T-helper 2 cell (primary cell): ENCODE measurements at places on chromosomes 2 and 18.

DNA sequence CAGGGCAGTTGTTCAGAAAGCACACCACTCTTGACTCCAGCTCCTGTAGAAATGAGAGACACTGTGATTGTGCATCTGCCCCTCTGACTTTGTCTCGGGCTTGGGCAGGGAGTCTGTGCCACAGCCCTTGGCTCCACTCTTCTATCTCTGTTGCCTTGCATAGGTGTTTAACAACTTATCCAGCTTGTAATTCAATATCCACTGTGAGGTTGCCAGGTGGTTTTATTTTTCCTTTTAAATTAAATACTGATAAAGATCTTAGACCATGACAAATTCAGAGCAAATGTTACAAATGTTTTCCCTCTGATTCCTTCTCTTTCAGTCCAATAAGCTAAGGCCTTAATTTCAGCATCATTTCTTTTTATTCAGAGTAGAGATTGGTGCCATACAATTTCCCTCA is 421.7 kb downstream of the STK39 start:
- no peak for DNase-seq

DNA sequence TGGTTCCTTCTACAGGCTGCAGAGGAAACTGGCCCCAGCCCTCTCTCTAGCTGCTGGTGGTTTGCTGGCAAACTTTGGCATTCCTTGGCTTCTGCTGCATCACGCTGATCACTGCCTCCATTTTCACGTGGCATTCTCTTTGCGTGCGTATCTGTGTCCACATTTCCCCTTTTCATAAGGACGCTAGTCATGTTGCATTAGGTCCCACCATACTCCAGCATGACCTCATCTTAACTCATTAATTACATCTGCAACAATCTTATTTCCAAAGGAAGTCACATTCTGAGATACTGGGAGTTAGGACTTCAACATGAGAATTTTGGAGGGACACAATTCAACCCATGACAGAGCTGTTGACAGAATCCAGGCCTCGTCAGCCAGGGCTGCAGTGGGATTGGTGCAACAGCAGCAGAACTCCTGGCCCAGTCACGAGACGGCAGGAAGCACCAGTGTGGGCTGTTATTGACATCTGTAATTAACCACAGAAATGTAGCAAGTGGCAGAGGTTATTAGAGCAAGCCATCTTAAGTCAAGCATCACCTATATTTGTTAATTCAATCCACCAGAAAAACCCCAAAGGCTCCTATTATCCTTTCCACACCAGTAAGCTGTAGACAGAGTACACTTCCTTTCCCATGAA is 132.4 kb downstream of the TMEM163 start:
- DNase-seq: no peak

DNA sequence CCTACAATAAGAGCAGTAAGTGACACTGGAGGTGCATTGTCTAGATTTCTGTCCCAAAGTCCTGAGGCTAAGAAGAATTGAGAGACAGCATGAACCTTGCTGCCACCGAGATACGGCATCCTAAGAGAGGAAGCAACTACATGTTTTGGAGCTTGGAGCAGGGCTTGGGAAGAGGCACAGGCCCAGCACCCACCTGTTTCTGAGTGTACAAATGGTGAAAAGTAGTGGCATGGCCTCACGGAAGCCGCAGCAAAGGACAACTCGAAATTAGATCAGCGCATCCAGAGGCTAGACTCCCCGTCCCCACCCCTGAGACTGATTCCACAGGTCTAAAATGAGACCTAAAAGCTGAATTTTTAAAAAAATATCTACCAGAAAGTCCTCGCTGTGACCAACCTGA is 127.5 kb downstream of the PTGR3 start:
- no peak for DNase-seq

- no peak for DNase-seq
These were observed 30.4 kb downstream of the SERTAD2 start for GRCh38 chr2:64623242-64623850.

- no peak for DNase-seq
These were observed 72.7 kb upstream of the UBE2E3 start for GRCh38 chr2:180907731-180908130.

GRCh38 chr2:229980431-229981184 is 58.3 kb downstream of the FBXO36 start:
- peak; percentile 44 for DNase-seq

GRCh38 chr2:24521162-24521857 is 30.3 kb downstream of the NCOA1 start:
- DNase-seq: no peak

DNA sequence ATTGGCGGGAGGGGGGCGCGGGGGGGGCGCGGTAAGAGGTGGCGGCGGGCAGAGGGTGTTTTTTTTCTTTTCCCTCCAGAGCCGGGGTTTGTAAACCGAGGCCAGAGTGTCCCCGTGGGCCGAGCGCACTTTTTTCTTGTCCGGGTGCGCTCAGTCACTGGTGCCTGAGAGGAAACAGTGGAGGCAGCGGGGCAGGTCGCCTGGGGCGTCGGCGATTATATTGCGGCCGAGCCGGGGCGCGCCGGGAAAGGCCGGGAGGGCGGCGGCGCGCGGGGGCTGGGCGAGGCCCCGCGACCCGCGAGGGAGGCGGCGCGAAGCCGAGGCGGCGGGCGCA is 275 bp downstream of the HOXD8 start:
- no peak for DNase-seq

GRCh38 chr2:71843391-71843850 is 304.2 kb downstream of the CYP26B1 start:
- no peak for DNase-seq

GRCh38 chr2:205704127-205704741 is 21.9 kb downstream of the NRP2 start:
- no peak for DNase-seq

GRCh38 chr2:181892799-181893435 is 1.4 kb downstream of the ITPRID2 start:
- DNase-seq: no peak

DNA sequence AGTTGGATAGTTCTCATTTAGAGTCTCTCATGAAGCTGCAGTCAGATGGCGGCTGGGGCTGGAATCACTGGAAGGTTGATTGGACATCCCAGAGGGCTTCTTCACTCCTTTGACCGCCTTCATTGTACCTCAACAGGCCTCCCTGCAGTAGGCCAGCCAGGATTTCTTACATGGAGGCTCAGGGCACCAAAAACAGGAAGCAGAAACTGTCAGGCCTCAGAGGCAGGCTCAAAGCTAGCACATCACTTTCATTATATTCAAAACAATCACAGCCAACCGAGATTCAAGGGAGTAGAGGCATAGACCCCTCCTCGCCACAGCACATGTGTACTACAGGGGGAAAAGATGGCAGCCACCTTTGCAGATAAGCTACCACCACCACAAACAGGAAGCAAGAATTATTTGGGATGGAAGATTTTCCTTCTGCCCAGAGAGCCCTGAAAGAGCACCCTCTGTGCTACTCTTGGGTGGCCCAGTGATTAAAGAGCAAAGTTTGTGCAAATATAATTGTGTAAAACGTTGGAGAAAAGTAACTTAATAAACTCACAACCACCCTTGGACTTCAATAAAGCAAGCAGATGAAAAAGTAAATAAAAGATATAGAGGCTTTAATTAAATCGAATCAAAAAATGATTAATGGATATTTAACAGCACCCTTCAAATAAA is 155.3 kb downstream of the GFPT1 start:
- no peak for DNase-seq

GRCh38 chr2:144593803-144594202 is 73.9 kb upstream of the ZEB2 start:
- DNase-seq: no peak

DNA sequence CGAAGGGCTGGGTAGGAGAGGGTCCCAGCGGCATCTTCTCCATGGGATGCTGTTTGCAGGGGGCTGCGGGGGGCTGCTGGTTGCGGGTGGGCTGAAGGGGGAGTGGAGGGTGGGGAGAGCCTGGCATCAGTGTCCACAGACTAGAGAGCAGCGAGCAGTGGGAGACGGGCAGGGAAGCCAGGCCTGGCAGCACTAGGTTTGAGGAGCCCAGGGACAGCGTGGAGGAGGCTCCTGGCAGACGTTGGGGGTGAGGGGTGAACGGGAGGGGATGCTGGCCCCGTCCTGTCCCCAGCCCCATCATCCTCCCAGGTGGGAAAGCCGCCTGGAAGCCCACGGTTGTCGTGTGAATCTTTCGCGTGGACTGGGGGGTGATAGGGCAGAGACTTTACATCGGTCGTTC is 48.2 kb upstream of the TFCP2L1 start:
- no peak for DNase-seq

DNA sequence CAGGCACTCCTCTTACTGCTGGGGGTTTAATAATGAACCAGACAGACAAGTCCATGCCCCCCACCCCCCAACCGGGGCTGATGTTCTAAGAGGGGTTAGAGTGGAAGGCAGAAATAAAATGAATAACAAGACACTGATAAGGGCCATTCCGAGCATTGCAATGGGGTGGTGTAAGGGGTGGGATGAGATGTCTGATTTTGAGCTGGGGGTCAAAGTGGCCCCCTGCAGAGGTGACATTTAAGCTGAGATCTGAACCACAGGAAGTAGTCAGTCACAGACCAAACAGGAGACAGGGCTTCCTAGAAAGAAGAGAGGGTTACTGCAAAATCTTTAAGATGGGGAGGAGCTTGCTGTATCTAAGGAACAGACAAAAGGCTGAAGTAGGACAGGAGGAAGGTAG is 180.6 kb upstream of the SH3BP4 start:
- no peak for DNase-seq

DNA sequence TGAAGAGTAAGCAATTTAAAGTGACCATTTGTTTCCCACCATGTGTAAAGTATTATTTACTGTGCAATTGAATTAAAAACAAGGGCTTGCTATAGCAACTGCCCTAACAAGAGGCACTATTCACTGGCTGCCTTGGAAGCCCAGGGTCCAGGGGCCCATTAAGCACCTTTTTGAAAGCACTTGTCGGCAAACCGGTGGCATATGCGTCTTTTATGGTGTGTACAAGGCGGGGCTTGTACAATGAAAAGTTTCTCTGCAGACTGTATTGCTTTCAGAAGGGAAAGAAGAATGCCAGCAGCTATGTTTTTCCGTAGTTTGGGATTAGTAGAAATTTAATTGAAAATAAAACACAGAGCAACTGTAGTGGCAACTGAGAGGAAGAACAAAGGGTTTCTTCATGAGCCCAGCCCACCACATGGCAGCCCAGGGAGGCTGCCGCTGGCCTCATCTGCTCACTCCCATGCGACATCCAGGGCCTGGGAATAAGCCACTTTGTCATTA is 279.5 kb upstream of the PARD3B start:
- DNase-seq: no peak

- DNase-seq: no peak
These were observed 284.8 kb upstream of the HS6ST1 start for GRCh38 chr2:128603411-128603924.

GRCh38 chr2:219056176-219056895 is 4.4 kb downstream of the IHH start:
- DNase-seq: no peak

DNA sequence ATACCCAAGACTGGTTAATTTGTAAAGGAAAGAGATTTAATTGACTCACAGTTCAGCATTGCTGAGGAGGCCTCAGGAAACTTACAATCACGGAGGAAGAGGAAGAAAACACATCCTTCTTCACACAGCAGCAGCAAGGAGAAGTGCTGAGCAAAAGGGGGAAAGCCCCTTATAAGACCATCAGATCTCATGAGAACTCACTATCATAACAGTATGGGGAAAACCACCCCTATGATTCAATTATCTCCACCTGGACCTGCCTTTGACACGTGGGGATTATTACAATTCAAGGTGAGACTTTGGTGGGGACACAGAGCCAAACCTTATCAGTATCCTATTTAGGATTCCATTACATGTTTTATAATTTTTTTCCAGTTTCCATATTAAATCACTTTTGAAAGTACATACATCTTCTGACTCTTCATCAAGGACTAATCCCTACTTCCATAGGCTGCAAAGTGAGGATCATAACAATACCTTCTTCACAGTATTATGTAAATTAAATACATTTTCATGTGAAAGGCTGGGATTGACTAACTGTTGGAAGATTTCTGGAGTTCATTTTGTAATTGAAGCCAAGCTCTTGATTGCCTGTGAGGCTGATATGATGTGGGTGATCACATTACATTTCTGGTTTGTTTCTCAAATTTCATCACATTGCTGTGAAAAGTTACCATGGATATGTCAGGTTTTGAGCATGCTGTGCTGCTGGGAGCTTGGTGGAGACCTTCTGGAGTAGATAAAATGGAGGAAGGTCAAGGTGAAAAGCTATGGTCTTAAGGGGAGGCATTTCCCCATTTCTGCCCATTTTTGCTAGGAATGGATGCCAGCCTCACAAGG is 31.7 kb upstream of the CERS6 start:
- DNase-seq: no peak

DNA sequence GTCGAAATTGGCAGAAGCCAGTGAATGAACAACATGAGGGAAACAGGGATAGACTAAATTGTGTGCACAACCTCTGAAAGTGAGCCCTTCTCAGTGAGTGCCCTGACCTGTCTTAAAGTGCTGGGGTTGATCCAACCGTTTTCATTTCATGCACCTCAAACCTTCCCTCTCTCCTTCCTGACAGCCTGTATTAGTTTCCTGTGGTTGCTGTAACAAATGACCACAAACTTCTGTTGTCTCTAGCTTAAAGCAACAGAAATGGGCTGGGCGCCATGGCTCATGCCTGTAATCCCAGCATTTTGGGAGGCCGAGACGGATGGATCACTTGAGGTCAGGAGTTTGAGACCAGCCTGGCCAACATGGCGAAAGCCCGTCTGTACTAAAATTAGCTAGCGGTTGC is 48.8 kb upstream of the PPP1CB start:
- DNase-seq: no peak

GRCh38 chr2:235577404-235578330 is 83.8 kb downstream of the AGAP1 start:
- no peak for DNase-seq

DNA sequence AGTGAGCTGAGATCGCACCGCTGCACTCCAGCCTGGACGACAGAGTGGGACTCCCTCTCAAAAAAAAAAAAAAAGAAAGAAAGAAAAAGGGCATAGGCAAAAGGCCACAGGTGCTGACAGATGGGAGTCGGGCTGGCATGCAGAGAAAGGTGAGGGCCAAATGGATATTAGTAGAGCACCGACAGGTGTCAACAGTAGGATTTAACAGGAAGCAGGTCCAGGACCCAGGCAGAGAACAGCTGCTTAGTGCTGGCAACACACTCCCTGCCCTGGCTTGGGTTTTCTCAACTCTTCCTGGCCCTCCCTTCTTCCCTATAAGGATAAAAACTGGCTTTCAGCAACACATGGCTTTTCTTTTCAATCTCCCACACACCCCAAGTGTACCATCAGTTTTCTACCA is 84.9 kb downstream of the MRO start:
- DNase-seq: no peak
